ENCODE measurements at places on chromosomes 1 and 21.
A peak's percentile ranks its signal among the peaks of the same experiment; 100 is the strongest.

DNA sequence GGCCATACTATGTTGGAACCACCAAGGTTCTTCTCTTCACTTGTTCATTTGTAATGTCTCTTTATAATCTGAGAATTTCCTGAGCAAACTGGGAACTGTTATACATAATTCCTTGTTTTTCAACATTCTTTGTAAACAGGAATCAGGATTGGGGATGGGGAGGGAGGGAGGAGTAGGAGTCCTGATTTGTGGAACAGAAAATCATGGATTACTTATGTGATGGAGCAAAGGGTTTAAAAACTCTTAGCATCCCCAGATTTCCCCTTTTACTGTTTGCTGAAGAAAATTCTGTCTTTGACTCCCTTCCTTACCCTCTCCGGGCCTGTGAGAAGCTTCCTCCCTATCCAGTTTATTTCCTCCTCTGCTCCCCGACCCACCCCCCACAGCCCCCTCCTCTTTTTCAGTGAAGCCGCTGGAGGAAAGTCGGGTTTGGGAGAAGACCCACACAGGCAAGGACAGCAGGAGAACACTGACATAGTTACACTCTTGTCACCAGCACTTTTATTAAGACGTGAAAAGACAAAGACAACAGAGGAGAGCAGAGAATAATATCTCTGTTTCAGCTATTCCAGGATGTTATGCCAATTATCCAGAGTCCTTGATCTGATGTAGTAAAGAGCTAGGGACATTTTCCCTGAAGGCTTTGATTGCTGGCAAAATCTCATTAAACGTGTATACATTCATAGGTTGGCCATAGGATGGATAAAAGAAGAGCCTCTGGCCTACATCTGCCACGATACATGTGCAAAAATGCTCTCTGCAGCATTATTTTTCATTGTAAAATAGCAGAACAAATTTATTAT is 4.6 kb upstream of the NBPF1 start:
- no peak for DNase-seq

DNA sequence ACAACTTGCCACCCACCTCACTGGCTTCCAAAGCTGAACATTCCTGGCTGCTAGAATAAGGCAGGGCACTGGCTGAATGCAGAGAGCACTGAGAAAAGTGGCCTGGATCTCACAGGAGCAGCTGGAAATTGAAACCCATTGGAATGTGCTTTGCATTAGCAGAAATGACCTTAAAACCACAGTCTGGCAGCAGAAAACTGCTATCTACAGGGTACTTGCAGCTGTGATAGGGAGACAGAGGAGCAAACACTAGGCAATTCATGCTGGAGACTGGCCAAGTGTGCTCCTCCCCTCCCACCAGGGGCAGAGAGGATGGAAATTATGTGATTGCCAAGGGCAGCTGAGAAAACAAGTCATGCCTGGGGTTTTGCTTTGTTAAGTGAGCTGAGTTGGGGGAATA is 47.2 kb downstream of the HSD3B1 start:
- no peak for DNase-seq

GRCh38 chr1:228079013-228079412 is 3.5 kb upstream of the ARF1 start:
- no peak for DNase-seq

DNA sequence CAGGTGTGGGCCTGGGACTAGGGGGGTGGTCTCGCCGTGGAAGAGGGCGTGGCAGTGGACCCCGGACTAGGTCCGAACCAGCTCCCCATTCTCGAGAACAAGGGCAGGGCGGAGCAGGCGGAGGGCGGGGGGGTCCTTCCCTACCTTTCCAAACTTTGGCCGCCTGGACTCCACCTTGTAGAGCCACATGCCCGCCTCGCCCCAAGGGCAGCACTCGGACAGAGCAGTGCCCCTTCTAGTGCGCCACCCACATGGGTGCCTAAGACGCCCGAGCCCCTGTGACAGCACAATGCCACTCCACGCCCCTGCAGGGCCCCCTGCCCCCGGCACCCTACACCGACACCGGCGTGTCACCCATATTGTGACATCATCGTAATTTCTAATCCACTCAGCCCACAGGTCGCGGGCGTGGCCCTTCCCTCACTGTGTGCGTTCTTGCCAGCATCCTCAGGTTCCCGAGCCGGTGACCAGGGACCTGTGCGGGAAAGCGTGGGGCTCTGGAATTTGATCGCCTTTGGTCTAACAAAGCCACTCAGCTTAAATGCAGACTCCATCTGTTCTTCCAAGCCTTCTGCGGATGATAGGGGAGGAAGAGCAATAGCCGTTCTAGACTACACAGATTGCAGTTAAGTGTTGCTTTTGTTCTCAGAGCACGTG is 553 bp upstream of the STMN1 start:
- DNase-seq: no peak

GRCh38 chr1:160606611-160607010 is 27.3 kb upstream of the CD84 start:
- no peak for DNase-seq

- DNase-seq: no peak
Observed at GRCh38 chr21:45393021-45393420, 11.9 kb upstream of the COL18A1 start.

GRCh38 chr1:1881727-1882126 is 9.2 kb downstream of the GNB1 start:
- DNase-seq: no peak

GRCh38 chr1:113191579-113192076 is 118.6 kb downstream of the LRIG2 start:
- no peak for DNase-seq

- DNase-seq: peak; percentile 22
Observed at GRCh38 chr1:147669469-147670318, 630 bp downstream of the ACP6 start.

DNA sequence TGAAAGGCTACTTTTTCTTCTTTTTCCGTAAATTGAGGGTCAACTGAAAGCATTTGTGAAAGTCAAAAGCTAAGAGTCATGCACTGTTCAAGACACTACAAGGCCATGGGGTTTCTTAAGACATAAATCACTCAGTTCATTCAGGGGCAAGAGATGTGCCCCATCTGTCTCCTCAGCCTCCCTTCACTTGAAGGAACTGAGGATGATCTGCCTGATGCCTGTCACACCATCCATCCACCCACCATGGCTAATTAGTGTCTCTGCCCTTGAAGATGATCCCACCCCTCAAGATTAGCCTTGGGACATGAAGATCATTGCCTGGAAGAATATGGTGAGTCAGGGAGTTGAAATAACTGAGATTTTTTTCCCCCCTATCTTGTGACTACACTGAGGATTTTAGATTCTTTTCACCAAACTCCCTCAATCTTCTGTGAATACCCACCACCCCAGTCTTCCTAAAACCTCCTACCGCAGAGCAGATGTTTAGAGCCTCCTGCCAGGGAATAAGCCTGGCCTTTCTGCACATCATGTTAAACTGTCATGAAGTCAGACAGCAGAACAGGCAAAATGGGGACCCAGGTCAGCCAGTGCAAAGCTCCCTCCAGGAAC is 88.6 kb upstream of the LMO4 start:
- no peak for DNase-seq

DNA sequence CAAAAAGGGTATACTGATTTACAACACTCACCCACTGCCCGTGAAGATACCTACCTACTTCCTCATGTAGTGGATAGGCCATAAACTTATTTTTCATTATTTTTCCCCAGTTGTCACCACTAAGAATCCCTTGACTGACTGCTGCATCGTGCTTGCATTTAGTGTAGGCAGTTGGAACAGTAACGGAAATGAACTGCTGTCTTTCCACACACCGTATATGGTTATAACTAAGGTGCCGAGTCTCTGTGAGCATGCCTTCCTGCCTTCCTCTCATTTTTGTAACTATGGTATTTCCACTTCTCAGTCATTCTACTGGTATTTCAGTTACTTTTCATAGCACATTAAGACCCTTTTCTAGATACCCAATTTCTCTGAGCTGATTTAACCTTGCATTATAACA is 36.4 kb downstream of the SLC35F3 start:
- DNase-seq: no peak

DNA sequence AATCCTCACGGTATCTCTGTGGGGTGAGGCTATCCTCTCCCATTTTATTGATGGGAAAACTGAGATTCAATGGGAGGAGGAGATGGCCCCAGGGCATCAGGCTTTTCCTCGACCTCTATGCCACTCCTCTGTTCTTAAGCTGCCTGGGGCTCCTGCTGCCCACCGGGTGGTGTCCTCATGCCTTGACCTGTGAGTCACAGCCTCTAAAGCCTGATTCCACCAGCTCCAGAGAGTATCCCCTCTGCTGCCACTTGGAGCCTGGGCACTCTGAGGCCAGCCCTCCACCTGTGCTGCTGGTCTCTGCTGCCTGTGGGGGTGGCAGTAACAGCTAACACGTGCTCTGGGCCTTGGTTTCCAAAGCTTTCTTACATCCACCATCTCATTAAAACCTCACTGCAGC is 241.2 kb downstream of the TRABD2B start:
- no peak for DNase-seq

GRCh38 chr1:179023946-179024650 is 1.6 kb upstream of the FAM20B start:
- no peak for DNase-seq

GRCh38 chr1:43058545-43059360 is 100.1 kb upstream of the SLC2A1 start:
- DNase-seq: no peak

DNA sequence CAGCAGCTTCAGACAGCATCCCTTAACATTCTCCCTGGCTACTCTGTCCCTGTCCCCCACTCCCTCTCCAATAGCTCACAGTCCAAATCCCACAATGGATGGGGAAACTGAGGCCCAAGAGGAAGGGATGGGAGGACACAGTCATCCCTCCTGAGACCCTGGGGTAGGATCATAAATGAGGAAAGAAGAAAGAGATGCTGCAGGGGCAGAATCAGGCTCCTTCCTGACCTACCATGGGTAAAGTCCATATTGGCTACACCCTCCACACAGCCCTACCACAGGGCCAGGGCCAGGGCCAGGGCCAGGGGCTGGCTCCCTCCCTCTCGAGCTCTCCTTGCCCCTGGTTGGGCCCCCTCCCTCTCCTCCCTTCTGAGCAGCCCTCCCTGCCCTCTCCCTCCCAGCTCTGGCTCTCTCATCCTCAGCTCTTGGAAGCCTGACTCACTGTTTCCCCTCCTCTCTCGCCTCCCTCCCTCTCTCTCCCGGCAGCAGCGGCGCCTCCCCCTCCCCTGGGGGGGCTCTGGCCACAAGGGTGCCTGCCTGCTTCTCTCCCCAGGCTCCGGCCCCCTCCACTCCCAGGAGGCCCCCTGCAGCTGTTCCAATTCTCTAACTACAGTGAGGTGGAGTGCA is 4.9 kb downstream of the AHDC1 start:
- peak; percentile 32 for DNase-seq

GRCh38 chr1:36539526-36539925 is 56.8 kb upstream of the CSF3R start:
- no peak for DNase-seq

DNA sequence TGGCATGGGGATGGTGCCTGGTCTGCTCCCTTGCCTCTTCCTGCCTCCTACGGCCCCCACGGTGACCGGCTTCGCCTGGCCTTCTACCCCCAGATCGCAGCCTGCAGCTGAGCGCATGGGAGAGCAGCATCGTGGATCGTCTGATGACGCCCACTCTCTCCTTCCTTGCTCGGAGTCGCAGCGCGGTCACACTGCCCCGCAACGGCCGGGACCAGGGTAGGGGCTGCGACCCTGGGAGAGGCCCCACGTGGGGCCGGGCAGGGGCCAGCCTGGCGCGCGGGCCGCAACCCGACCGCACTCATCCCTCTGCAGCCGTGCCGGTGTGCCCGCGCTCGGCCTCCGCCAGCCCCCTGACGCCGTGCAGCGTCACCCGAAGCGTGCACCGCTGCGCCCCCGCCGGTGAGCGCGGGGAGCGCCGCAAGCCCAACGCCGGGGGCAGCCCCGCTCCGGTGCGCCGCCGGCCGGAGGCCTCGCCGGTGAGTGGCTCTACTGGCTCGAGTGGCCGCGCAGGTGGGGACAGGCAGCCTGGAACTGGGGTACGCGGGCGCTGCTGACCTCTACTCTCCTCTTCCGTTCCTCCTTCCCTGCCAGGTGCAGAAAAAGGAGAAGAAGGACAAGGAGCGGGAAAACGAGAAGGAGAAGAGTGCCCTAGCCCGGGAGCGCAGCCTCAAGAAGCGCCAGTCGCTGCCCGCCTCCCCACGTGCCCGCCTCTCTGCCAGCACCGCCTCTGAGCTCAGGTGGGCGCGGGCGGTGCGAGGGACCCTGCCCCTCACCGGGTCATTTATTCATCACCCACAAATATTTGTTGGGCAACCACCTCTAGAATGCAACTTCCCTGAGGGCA is 20.4 kb downstream of the MAP7D1 start:
- no peak for DNase-seq

DNA sequence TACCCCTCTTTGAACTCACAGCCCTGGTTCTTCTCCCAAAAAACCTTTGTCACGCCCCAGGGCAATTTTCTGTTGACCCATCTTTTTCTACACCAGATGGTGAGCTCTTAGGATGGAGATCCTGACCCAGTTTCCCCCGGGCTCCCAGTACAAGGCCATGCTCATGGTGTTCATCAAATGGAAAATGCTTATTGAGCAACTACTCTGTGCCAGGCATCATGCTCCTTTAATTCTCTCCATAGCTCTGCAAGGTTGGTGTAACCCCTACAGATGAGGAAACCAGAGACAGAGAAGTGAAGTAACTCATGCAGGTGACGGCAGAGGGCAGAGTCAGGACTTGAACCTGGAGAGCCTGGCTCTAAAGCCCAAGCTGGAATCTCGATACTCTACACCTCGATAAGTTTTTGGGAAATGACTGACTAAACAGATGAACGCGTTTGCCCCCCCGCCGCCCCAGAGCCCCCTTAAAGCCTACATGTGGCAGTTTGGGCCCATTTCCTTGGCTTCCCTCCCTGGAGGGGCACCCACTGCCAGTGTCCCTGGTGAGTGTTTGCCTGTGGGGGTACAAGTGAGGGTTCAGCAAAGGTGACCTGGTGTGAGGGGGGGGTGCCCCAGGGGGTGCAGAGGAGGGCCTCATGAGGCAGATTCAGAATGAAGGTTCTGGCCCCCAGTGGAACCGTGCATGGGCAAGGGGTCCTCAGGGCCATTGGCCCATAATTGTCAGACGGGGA is 30.2 kb upstream of the RUNX3 start:
- DNase-seq: no peak

DNA sequence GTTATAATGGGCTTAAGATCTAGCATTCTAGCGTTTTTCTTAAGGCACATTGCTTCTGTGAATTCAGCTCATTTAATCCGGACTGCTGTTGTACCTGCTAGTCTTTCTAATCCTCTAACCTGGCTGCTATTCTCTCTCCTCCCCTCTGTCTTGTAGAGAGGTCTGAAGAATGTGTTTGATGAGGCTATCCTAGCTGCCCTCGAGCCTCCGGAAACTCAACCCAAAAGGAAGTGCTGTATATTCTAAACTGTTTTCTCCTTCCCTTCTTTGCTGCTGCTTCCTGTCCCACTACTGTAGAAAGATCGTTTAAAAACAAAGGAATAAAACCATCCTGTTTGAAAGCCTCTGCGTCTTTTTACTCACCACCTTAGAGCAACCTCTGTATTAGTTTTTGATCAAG is 37.3 kb downstream of the CDC42 start:
- no peak for DNase-seq

- DNase-seq: no peak
Observed at GRCh38 chr1:18855573-18855972, 3.9 kb downstream of the TAS1R2 start.

DNA sequence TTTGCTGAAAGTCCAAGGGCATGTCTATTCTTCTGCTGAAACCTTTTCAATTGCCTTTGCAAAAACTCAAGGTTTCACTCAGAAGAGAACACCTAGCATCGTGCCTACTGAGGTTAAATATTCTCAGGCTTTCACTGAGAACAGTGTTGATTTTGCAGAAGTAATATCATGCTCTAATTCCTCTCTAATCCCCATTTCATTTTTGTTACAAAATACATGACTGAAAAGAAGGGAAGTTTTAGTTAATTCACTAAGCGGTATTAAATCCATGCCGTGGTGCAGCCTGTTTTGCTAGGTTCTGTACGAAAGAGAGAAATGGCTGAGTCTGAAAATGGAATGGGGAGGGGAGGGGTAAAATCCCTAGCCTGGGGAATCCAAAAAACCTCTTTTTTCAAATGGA is 163.2 kb upstream of the CAMK1G start:
- no peak for DNase-seq
